H4 (cell line): ENCODE measurements at places on chromosomes 13 and 19. TPM values are rescaled to one million over a fixed set of nuclear protein-coding genes. Genes with fewer than 3 reads are reported as not detected.
A peak's percentile ranks its signal among the peaks of the same experiment; 100 is the strongest.

Gene SHFL
- total RNA-seq, result 20.7 and 25.6 TPM in 2 replicates

Gene CYP4F11
- 17.6 and 18.2 TPM in 2 replicates for total RNA-seq

Gene IGFL3
- total RNA-seq, result 3.3 TPM in 1 of 2 replicates, not detected in the other

Gene ZNF724
- total RNA-seq, result 8.8 and 10.5 TPM in 2 replicates

DNA sequence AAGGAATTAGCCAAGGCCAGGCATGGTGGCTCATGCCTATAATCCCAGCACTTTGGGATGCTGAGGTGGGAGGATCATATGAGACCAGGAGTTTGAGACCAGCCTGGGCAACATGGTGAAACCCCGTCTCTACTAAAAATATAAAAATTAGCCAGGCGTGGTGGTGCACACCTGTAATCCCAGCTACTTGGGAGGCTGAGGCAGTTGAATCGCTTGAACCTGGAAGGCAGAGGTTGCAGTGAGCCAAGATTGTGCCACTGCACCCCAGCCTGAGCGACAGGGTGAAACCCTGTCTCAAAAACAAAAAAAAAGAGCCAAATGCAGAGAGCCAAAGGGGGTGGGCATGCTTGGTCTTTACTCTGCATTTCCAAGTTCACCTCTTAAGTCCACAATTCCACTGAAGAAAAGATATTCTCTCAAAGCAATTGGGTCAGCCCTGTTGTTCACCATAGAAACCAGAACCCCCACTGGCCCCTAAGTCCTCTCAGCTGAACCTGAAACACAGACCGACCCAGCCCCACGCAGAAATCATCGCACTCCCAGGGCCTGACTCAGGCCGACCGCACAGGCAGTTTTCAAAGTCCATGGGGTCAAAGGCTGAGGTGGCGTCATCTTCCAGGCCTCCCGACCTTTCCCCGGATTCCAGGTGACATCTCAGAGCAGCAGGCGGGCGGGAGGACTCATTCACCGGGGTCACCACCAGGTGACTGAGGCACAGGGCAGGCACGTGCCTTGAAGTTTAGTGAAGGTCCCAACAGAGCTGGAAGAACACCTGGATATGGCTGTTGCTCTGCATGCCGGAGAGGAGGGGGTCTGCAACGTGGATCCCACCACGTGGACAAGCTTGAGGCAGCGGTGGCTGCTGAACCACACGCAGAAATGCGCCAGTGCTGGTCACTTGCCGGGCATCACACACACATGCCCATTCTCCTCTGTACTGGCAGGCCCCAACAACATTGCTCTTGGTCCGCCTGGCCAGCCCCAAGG lies 33.1 kb downstream of the SLC25A42 start:
- no peak for DNase-seq

- DNase-seq, result peak; percentile 42
Observed at GRCh38 chr13:54965881-54966280, 1937.3 kb downstream of the OLFM4 start.

DNA sequence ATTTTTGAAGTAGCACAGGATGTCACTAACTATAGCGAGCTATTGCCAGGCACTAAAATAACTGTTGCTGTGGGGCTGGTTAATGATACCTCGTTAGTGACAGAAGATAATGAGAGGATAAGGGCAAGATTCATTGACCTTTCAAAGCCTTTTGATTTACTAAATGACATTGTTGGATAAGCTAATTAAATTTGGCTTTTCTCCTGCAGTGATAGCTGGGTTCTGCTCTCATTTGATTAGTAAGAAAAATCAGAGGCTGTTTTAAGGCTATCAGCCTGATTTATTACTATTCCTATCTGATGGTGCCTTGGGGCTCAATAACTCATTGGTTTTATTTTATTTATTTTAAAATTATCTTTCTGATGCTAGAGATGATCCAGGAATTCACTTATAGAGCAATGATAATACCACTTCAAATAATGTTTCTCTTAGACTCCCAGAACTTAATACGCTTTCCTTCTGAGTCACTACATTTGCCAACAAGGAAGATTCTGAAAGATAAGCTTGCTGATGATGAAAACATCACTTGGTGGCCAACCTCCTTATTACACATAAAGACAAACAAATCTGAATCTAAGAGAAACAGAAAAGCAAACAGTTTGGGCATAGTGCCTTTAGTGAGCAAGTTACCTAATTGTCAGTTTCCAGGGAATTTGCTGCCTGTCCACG lies 501.3 kb upstream of the ARGLU1 start:
- peak; percentile 2 for DNase-seq

GRCh38 chr19:3257071-3257470 lies 32.6 kb downstream of the CELF5 start:
- no peak for DNase-seq

DNA sequence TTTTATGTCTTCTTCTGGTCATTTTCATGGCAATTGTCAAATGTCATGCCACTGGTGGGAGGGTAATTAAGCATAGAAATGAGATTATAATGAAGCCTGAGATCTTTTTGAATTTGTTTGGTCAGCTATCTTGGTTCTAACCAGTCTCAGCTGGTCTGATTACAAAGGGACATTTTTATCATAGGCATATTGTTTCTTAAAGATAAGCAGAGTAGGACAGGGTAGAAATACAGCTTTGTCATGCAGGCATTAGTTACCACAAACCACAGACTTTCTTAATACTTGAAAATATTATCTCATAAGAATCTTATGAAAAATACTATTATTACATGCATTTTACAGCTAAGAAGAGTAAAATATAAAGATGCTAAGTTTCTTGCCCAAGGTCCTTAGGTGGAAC lies 1761.5 kb downstream of the PCDH9 start:
- DNase-seq, result no peak
